ENCODE measurements at places on chromosomes 4 and X.

- no peak for DNase-seq
These were observed 79.0 kb downstream of the SOX3 start for GRCh38 chrX:140425712-140426395.

GRCh38 chrX:119094819-119095218 is 22.0 kb downstream of the CT47C1 start:
- DNase-seq = no peak

DNA sequence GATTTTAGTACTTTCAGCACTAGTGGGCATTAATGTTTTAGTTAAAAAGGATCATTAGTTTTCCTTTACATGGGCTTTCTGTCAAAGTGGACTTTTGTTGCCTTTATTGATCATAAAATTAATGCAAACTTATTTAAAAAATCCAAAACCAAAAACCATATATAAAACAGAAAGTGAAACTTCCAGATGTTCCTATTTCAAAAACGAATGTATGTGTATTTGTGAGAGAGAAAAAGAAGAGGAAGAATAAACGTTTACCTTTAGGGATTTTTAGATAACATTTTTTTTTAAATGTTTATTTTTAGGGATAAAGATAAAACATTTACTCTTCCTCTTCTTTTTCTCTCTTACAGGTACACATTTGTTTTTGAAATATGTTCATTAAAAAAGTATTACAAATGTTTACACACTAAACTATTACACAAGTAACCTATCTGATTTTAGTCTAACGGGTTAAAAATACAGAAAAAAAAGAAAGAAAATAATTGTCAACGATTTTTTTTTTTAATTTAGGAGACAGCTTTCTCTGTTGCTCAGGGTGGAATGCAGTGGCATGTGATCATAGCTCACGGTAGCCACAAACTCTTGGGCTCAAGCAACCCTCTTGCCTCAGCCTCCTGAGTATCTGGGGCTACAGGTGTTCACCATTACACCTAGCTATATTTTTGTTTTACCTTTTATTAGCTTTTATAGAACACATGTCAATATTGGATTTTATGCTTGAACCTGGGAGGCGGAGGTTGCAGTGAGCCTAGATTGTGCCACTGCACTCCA is 16.8 kb upstream of the COX18 start:
- no peak for DNase-seq

GRCh38 chr4:147808447-147808846 is 76.6 kb downstream of the ARHGAP10 start:
- no peak for DNase-seq

GRCh38 chrX:134764202-134764785 is 106.0 kb upstream of the PLAC1 start:
- peak; percentile 56 for DNase-seq

GRCh38 chr4:77203380-77204197 is 46.6 kb downstream of the CCNG2 start:
- DNase-seq = peak; percentile 92

- DNase-seq = no peak
These were observed 29.8 kb downstream of the MSN start for GRCh38 chrX:65697211-65697641.

All from COLO829 (cell line).